Activated T-helper 9 cell treated with anti-CD3 and anti-CD28 coated beads, Interleukin-2, amount 50 U/mL, for 16 hours (primary cell): ENCODE measurements at places on chromosomes 2 and 18.

- no peak for DNase-seq
Measured at GRCh38 chr18:37254973-37255372, 310.6 kb downstream of the CELF4 start.

- no peak for DNase-seq
Measured at GRCh38 chr2:160194351-160194750, 5.7 kb downstream of the ITGB6 start.

- no peak for DNase-seq
Measured at GRCh38 chr2:45166229-45166890, 157.1 kb upstream of the SIX2 start.

DNA sequence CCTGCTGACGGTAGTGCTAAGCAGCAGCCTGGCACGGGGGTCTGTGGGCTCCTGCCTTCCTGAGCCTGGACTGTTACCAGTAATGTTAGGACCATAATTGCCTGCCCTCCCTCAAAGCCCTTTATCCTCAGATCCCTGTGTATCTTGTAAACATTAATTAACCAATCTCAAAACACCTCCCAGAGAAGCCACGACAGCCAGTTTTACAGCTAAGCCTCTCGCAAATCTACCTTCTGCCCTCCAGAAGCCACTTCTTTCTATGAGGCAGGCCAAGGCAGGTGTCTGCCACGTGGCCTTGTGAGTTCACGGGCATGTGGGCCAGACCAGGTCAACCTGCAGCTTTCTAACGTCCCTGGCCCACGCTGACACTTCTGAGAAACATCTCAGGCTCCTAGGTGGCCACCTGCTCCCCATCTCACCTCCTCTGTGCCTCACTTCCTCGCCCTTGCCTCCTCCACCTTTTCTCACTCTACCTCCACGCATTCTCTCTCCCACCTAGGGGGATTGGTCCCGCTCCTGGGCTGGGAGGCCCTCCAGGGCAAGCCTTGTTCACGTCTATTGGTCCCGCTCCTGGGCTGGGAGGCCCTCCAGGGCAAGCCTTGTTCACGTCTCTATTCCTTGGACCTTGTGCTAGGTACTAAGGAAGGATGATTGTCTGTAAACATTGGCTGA is 64.3 kb downstream of the EDAR start:
- no peak for DNase-seq

DNA sequence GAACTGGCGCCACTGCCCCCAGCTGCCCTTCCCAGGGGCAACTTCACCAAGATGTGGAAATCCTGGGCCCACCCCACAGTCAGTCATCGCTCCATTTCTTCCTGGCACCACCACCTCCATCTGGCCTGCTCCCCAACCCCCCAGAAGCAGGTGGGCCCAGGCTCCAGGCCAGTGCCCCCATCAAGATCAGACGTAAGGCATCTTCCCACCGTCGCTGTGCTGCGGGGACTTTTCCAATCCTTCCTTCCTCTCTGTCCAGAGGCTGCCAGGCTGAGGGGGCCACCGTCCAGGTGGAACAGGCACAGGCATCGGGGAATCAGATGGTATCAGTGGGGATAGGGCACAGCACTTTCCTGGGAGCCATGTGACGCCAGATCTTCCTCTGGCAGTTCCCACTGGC is 8.1 kb downstream of the PRLH start:
- no peak for DNase-seq

DNA sequence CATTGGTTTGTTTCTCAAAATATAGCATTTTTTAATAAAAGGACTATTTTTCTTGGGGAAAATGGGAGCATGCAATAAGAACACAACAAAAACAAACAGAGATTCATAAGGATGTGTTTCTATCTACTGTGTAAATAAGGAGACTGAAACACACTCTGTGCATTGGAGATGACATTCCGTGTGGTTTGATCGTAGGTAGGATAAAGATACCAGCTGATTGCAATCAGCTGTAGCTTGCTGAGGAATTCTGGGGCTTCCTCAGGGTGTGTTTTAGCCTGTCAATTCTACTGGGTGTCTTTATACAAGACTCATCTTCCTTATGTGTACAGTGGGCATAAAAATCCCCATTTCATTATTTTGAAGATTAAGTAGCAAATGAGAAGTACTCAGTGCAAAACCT is 591.6 kb downstream of the DSC3 start:
- no peak for DNase-seq

DNA sequence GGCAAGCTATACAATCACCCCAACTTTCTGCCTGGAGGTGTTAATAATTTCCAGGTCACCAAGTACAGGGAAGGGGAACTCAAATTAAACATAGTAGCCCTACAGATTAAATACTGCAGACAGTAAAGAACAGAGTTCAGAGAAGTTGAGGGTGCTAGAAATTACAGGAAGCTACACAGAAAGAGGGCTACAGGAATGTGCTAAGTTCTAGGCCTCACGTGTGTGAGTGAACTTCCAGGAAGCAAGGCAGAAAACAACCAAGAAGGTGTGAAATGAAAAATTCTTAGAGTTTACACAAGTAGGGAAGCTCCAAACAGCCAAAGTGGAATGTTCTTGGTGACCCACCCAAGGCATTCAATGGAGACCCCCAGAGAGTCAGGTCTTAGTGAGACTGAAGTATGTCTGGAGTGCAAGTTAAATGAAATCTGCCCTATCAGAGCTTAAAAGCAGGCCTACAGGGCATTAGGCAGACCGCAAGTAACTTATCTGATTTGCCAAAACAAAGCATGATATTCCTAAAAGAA is 58.1 kb upstream of the RNU4ATAC start:
- DNase-seq, result no peak

- DNase-seq, result no peak
Measured at GRCh38 chr2:109174214-109174613, 45.2 kb downstream of the SH3RF3 start.

- DNase-seq, result no peak
Measured at GRCh38 chr18:41972067-41972925, 17.3 kb downstream of the PIK3C3 start.

GRCh38 chr2:48424866-48425265 is 105.1 kb upstream of the STON1 start:
- DNase-seq, result no peak

GRCh38 chr2:108449410-108450130 is 564 bp downstream of the GCC2 start:
- no peak for DNase-seq

DNA sequence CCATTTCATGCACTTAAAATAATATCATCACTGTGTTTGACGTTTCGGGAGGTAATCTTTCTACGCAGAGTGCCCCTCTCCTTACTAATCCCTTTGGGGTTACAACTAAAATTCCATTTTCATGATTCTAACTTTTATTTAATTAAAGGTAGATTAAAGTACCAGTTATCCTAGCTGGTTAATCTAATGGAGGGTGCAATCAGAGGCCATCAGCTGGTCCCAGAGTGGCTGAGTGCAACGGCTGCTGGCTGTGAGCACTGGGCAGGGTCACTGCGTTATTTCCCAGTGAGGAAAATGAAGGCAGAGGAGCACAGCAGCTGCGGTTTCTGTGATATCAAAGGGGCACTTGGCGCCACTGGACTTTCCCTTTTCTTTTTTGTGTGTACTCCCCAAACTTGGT is 12.1 kb downstream of the SCYGR4 start:
- no peak for DNase-seq

DNA sequence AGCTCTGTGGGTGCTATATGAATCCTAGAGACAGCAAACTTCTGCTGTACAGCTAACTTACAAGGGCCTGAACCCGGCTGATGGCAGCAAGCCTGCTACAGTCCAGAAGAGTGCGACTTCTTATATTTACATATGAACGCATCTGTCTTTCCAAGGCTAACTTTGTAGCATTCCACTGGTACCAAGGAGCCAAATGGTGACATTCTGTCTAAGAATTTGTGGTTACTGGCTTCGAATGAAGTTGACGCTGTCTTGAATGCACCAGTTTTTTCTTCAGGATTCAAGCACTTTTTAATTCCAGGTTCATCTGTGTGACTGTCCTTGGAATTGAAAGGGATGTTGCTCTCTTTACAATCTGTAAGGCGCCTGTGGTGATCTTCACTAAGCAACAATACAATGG is 42.4 kb downstream of the THUMPD2 start:
- no peak for DNase-seq

- no peak for DNase-seq
Measured at GRCh38 chr2:152814475-152815030, 96.1 kb downstream of the ARL6IP6 start.

DNA sequence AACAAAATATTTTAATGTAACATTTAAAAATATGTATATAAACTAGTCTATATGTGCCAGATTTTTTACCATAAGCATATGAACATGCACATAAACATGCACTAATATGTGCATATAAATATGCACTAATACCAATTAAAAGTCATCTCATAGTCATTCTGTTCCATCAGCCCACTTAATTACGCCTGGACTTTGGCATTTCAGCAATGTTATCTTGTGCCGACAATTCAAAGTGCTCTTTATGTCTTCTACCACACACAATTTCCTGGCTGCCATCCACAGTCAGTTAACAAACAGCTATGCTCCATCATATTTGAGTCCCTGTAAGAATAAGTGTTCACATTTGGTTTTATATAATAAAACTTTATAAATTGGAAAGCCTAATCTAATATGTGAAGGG is 92.6 kb upstream of the TSPYL6 start:
- no peak for DNase-seq

GRCh38 chr18:27135504-27136207 is 49.5 kb downstream of the CHST9 start:
- no peak for DNase-seq

GRCh38 chr2:239103125-239104098 is 255.5 kb downstream of the TWIST2 start:
- DNase-seq, result no peak

GRCh38 chr2:226531061-226531810 is 268.4 kb downstream of the IRS1 start:
- no peak for DNase-seq

- no peak for DNase-seq
Measured at GRCh38 chr2:85666435-85667316, 1.3 kb downstream of the SFTPB start.

DNA sequence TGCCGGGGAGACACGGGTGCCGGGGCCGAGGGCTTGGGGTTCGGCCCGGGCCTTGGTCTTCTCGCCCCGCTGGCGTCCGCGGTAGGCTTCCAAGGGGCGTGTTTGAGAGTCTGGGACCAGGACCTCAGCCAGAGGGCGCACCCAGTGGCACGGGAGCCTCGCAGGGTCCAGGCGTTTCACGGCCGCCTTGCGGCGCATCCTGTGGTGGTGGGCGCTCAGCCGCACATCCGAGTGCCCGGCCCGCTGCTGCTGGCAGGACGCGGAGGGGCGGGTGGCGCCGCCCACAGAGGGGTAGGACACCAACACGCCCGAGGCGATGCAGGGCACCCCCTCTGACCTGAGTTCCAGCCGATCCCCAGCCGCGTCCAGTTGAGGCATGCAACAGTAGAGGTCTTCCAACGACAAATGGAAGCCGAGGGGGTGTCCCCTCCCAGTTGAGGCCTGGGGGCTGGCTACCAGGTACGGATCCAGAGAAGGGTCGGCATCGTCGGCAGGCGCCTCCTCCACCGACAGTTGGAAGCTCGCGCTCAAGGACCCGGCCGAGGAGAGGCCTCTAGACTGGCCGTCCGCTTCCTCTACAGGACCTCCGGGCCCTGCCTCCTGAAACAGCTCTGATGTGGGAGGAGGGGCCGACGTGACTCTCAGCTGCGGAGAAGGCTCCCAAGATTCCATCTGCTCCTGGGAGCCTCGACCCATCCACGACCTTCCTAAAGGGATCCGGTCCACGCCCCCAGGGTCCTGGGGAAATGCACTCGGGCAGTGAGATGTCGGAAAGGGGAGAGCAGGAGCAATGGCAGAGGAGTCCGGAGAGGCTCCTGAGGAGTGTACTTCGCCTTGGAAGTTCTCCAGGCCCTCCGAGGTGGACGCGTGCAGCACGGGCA is 6.3 kb downstream of the C2orf81 start:
- peak; percentile 11 for DNase-seq

- no peak for DNase-seq
Measured at GRCh38 chr2:127652786-127653357, 6.9 kb downstream of the GPR17 start.

- DNase-seq, result no peak
Measured at GRCh38 chr2:241854342-241855244, 4.1 kb downstream of the PDCD1 start.

GRCh38 chr2:73033142-73033765 is 38.3 kb downstream of the SFXN5 start:
- DNase-seq, result no peak

- no peak for DNase-seq
Measured at GRCh38 chr2:45697190-45697589, 45.7 kb downstream of the PRKCE start.

- no peak for DNase-seq
Measured at GRCh38 chr2:219228041-219228910, 1.2 kb downstream of the ATG9A start.

DNA sequence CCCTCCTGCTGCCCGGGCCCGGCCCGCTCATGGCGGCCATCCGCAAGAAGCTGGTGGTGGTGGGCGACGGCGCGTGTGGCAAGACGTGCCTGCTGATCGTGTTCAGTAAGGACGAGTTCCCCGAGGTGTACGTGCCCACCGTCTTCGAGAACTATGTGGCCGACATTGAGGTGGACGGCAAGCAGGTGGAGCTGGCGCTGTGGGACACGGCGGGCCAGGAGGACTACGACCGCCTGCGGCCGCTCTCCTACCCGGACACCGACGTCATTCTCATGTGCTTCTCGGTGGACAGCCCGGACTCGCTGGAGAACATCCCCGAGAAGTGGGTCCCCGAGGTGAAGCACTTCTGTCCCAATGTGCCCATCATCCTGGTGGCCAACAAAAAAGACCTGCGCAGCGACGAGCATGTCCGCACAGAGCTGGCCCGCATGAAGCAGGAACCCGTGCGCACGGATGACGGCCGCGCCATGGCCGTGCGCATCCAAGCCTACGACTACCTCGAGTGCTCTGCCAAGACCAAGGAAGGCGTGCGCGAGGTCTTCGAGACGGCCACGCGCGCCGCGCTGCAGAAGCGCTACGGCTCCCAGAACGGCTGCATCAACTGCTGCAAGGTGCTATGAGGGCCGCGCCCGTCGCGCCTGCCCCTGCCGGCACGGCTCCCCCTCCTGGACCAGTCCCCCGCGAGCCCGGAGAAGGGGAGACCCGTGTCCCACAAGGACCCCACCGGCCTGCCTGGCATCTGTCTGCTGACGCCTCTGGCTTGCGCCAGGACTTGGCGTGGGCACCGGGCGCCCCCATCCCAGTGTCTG is 767 bp downstream of the RHOB start:
- no peak for DNase-seq
